ENCODE measurements at places on chromosomes 1 and 21. TPM values are rescaled to one million over a fixed set of nuclear protein-coding genes. Genes with fewer than 3 reads are reported as not detected.
A peak's percentile ranks its signal among the peaks of the same experiment; 100 is the strongest.

The UBE2J2 gene
- 30.4 TPM for total RNA-seq

GRCh38 chr1:244042293-244042692, 8.8 kb upstream of the ZBTB18 start:
- DNase-seq: no peak

DNA sequence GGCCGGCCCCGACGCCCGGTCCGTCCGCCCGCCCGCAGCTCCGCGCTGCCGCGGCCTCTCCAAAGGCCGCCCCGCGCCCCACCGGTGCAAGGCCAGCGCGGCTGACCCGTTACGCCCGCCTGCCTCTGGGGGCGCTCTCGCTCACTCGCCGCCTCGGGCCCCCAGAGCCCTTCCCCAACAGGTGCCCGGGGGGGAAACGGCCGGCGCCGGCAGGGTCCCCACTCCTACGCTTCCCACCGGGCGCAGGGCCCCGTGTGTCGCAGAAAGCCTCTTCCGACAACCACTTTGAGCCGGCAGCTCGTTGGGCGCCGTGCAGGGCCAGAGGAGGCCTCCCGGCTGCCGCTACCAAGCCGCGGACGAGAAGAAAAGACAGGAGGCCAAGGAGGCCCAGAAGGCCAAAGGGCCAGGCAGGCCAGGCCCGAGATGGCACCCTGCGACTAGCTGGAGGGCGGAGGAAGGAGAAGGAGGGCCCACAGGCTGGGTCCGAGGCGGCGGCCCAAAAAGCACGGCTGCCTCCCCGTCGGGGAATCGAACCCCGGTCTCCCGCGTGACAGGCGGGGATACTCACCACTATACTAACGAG, 64.9 kb upstream of the FCGR2A start:
- peak; percentile 84 for DNase-seq

- no peak for DNase-seq
Observed at GRCh38 chr1:36603461-36603860, 120.7 kb upstream of the CSF3R start.

- peak; percentile 67 for DNase-seq
Observed at GRCh38 chr1:77533660-77534305, 148.7 kb downstream of the ZZZ3 start.

DNA sequence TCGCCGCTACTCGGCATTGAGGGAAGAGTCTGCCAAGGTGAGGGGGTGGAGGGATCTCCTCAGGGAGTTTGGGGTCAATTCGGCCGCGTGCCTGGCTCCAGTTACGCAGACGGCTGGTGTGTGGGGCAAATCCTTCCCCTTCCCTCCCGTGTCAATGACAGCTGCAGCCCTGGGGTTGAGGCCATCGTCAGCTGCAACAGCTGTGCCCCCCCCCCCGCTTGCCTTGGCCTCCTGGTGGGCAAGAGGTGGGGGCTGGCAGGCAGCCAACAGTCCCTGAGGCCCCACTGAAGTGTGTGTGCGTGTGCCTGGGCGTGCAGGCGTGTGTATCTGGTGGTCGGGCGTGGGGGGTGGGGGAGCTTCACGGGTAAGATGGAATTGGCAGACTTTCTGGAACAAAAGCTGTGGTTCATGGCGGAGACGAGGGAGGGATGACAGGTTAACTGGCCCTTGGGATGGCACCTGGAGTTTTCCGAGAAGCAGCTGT, 25.6 kb downstream of the PPFIA4 start:
- no peak for DNase-seq

DNA sequence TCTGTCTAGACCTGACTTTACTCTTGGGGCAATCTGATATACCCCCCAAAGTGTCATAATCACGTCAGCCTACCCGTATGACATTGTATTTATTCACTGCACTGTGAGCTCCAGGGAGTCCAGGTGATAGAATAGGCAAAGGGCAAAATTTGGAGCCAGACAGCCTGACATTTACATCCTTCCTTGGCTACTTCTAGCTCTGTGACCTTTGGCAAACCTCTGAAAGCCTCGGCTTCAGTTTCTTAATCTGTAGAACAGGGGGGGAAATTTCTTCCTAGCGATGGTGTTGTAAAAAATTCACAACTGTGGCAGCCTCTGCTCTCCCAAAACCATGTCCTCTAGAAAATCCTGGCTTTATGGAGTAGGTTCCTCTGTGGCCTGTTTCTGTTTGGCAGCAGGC, 240.9 kb downstream of the KIF26B start:
- no peak for DNase-seq

DNA sequence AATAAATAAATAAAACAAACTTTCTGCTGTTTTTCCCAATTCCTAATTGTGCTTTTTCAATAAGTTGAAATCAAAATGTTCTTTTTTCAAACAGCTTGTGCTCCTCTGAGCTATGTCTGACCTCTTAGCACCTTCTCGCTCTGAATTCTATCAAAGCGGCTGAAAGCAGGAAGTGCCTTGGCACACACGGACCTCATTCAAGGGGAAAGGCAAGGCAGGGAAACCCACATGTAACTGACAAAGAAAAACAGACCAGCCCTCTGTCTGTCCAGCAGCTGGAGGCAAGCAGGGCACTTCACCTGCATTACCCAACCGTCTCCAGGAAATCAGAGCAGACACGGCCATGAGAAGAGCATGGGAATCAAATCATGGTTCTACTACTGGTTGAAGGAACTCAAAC, 56.7 kb downstream of the PLPP3 start:
- DNase-seq: no peak

GRCh38 chr1:211537253-211537652, 41.7 kb downstream of the SLC30A1 start:
- no peak for DNase-seq

The MARK1 gene
- total RNA-seq: 1.0 TPM

GRCh38 chr1:30977105-30977504, 68.5 kb upstream of the SDC3 start:
- DNase-seq: no peak

DNA sequence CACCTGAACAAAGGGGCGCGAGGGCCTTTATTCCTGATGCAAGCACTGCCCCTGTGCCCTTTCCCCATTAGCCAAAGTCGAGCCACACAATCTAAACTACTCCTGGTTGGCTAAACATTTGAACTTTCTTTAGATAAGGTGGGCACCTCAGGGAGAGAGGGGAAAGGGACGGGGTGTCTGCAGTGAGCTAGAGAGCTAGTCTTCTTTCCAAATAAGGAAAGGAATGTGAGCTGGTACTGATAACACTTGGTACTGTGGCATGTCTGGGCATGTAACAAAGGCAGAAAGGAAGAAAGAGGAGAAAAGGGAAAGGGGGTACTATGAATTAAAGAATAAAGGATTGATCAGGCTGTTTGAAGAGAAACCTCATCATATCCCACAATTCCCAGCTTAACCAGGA, 62.8 kb downstream of the OVGP1 start:
- no peak for DNase-seq

- no peak for DNase-seq
Observed at GRCh38 chr1:46364612-46365011, 24.0 kb downstream of the NSUN4 start.

DNA sequence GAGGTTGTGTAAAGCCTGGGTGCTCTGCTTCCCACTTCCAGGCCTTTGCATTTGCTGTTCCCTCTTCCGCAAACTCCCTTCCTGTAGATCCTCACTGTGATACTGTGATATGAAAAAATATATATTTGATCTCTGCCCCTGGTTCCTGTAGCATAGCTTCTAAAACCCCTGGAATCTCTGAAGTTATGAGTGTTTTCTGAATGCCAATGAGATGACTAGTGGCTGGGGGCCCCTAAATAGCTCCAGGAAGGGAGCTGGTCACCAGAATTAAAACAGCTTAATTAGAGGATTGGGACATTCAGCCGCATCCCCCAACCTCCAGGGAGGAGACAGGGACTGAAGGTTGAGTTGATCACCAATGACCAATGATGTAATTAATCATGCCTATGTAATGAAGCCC, 21.9 kb downstream of the DUSP10 start:
- DNase-seq: no peak

GRCh38 chr1:68673771-68674170, 176.9 kb upstream of the DEPDC1 start:
- no peak for DNase-seq

GRCh38 chr1:230140221-230141020, 73.4 kb downstream of the GALNT2 start:
- no peak for DNase-seq

GRCh38 chr1:94883691-94884090, 43.2 kb downstream of the CNN3 start:
- DNase-seq: no peak

The THEM5 gene
- total RNA-seq: not detected

- no peak for DNase-seq
Observed at GRCh38 chr1:19461220-19461554, 24.2 kb downstream of the CAPZB start.

The B3GALT5 gene
- 4.7 TPM for total RNA-seq

DNA sequence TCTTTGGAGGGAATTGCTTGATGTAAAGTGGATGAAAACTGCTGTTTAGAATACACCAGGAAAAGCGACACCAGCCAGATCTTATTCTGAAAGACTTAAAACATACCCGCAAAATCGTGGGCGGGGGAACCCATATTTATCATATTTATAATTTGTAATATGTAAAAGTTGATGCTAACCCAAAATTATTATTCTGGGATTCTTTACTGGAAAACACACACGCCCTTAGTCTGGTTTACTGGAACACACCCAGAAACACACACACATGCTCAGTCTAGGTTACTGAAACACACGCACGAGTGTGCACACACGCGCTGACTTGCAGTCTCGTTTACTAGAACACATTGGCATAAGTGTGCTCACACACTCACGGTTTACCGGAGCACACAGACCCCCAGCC, 32.5 kb downstream of the ATP5PO start:
- DNase-seq: no peak

The LCE1E gene
- not detected for total RNA-seq

DNA sequence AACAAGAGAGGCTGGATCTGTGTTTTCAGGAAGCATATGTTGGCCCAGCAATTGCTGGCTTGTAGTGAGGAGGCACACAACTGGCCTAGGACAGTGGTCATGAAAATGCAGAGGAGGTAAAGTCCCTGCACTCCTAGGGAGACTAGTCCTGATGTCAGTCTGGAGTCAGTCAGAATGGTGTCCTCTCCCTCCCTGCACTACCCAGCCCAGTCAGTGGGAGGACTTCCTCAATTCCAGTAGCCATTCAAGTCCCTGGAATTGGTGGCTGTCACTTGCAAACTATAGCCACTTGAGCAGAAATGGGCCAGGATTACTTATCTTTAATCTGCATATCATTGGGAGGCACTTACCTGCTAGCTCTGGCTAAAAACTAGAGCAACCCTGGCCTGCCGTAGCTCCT, 18.6 kb downstream of the NDUFS5 start:
- no peak for DNase-seq

DNA sequence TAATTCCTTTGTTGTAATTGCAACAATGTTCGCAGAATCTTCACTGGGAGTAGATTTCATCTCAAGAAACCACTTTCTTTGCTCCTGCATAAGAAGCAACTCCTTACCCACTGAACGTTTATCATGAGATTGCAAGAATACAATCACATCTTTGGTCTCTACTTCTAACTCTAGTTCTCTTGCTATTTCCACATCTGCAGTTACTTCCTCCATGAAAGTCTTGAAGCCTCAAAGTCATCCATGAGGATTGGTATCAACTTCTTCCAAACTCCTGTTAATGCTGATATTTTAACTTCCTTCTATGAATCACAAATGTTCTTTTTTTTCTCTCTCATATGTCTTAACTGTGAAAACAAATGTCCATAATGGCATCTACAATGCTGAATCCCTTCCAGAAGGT, 118.6 kb upstream of the RAB4A start:
- DNase-seq: no peak

The XCL1 gene
- total RNA-seq: not detected

DNA sequence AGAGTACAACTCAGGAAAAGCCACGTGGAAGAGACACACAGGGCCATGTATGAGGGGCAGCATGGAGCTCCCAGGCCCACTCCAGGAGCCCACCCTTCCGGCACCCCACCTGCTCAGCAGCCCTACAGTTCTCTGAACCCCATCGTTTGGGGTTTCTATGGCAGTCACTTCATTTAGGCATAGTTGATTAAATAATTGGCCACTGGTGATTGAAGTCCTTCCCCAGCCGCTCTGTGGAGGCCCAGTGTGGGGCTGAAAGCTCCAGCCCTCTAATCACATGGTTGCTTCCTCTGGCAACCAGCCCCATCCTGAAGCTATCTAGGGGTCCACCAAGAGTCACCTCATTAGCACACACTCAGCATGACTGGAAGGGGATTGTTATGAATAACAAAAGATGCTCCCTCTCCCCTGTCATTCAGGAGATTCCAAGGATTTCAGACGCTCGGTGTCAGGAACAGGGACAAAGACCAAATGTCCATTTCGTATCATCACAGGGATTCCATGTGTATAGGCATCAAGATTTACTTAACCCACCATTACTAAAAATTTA, 12.2 kb upstream of the S100A7A start:
- DNase-seq: no peak

- no peak for DNase-seq
Observed at GRCh38 chr1:53066488-53066887, 4.5 kb downstream of the PODN start.

The PRR9 gene
- not detected for total RNA-seq

The PRPF38B gene
- total RNA-seq: 17.7 TPM

DNA sequence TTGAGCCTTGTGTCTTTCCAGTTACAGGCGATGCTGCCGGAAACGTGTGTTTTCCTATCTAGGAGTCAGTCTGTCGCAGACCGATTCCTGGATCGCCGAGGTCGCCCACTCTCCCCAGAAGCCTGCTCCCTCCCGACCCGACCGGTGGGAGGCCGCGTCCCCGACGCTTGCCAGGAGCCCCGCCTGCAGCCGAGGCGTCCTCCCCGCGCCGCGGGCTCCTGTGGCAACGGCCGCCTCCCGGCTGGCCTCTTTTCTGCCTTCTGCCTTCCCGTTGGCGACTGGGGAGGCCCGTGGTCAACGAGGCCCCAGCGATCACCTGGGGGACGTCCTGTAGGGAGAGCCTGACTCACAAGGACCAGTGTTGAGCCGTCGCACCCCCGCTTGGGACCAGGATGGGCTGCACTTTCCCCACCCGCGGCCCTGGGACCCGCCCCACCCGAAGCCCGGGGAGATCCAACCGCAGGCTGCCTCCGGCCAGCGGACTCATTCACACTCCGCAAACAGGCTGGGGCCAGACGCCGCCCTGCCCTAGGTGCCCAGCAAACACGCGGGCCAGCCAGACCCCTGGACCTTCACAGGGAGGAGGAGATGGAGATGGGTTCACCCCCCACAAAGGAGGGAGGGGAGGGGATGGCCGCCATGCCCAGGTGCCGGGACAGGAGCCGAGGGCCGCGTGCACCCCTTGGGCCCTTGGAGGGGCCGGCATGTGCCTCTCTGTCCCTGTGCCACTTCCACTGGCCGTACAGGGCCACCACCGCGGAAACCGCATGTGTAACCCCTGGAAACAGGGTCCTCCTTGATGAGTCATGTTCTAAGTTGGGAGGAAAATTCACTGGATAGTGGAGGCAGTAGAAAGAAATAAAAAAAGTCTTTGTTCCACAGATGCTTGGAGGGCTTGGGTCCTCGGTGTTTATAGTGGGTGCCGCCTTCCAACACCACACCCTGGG, 7.2 kb upstream of the COL6A1 start:
- no peak for DNase-seq

DNA sequence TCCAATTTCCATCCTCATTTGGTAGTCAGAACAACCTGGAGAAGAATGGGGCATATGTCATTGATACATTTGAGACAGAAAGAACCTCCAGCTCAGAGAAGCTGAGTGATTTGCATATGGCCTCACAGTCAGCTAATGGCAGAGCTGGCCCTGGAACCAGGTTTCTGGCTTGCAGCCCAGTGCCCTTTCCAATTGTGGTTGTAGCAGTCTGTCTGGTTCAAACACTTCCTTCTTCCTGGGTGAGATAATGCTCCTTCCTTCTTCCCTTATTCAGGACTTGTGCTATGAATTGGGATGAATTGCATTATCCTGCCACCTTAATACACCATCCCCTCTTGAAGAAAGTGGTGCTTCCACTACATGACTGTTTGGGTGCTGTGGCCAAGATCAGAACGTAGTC, 24.2 kb downstream of the SLC5A9 start:
- peak; percentile 35 for DNase-seq

All from pancreas (tissue), 10 donors.